ENCODE measurements at places on chromosomes 5 and 9.

DNA sequence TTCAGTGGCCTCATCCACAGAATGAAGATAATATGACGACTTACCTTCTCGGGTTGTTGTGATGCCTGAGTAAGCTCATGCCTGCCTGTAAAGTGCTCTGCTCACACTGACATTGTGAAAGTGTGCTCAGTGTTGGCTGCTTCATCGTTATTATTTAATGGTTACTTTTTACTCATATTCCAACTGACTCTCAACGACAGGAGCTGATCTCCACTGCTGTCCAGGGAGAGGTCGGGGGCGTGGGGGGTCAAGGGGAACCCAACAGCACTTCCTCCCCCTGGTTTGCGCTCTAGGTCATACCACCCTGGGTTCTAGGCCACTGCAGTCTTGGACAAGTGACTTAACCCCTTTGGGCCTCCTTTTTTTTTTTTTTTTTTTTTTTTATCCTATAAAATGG, 52.9 kb upstream of the ANGPTL2 start:
- DNase-seq: no peak

- DNase-seq: no peak
Observed at GRCh38 chr5:175920231-175920811, 47.8 kb downstream of the THOC3 start.

- DNase-seq: no peak
Observed at GRCh38 chr9:123348317-123348992, 7.5 kb upstream of the CRB2 start.

- DNase-seq: no peak
Observed at GRCh38 chr5:115325296-115325959, 29.0 kb upstream of the CCDC112 start.

DNA sequence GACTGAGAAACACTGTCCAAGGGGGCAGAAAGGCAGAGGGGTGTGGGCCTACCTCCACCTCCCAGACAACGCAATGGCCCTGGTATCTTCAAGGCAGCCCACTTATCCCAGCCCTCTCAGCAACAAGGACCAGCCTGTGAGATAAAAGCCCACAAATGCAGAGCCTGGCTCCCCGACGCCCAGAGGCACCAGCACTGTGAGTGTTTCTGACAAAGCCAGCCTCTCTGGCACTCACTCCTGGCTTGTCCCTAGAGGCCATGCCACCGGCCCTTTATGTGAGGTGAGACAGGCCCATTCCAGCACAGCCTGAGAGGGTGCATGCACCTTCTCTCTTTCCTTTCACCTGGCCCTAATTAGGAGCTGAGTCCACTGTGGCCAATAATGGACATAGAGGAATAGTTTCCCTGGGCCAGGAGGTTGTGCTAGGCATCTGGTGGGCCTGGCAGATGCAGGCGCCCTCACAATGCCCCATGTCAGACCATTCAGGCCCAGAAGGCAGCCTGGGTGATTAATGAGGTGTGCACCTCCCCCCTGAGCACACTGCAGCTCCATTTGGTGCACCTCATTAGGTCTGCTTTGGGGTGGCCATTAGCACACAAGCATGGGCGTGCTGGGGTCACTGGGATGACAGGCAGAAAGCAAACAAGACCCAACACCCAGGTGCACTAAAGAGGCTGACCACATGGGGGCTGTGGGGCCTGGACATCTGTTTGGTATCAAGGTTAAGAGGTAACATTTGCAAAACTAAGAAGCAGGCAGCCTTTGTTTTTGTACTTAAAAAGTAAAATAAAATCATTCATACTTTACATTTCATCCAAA, 176.0 kb downstream of the MED10 start:
- peak; percentile 10 for DNase-seq

- no peak for DNase-seq
Observed at GRCh38 chr5:125404056-125404455, 657.6 kb upstream of the ZNF608 start.

- no peak for DNase-seq
Observed at GRCh38 chr9:77588271-77588937, 59.7 kb downstream of the GNA14 start.

- DNase-seq: no peak
Observed at GRCh38 chr5:133884569-133885311, 83.7 kb downstream of the C5orf15 start.

DNA sequence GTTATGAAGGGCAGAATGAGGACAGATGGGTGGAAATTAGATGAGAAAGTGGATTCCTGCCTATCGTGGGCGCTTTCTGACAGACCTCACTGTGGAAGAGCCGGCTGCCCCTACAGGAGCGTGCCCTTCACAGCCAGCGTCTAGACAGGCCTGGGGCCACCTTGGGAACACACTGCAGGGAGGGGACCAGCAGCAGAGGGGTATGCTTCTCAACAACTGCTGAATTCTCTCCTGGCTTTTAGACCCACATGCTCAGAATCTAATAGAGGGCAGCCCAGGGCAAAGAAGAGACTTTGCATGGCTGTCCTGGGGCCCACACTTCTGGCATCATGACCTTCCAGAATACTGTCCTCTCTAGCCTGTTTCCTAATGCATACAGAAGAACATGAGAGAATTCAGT, 2.1 kb upstream of the SEMA4D start:
- no peak for DNase-seq

DNA sequence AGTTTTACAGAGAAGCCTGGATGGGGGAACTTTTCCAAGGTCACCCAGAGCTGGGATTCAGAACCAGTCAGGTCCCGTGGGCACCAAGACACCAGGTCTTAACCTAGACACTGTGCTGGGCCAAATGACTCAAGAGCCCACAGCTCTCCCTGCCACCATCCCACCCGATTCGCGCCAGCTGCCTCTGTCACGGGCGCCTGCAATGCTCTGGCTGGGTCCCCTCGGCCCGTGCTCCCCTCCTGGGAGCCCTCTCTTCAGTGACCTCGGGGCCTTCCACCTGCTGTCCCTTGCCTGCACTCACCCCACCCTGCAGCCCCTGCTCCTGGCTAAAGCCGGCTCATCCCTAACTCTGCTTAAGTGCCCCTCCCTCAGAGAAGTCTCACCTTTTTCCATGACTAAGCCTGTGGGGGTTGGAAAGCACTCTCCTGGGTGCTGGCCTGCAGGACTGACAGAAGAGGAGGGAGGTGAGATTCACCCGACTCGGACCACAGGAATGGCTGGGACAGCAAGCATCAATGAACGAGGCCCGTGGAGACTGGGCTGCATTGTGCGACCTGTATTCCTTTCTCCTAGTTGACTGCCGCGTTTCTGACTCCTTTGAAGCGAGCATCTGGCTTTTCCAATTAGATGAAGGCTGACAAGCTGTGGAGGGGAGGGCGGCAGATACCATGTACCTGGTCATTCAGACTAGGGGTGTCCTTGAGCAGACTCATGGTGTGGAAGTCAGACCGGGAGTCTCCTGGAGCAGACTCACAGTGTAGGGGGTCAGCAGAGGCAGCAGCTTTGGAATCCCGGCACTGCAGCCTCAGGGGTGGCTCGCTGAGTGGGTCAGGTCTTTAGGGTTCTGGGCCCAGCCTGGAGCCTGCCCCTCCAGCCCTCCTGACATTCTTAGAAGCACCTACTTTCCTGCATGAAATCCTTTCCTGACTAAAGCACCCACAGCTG, 5.8 kb upstream of the IL4 start:
- no peak for DNase-seq

DNA sequence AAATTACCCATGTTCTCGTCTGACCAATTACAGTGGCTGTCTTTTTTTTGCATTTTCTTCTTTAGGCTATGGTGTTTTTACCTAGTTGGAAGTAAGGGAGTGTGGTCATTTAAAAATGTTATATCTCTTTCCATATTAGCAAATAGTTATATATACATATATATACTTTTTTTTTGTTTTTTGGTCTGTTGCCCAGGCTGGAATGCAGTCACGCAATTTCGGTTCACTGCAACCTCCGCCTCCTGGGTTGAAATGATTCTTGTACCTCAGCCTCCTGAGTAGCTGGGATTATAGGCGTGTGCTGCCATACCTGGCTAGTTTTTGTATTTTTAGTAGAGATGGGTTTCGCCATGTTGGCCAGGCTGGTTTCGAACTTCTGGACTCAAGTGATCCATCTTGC, 12.3 kb downstream of the MARCHF6 start:
- DNase-seq: no peak

DNA sequence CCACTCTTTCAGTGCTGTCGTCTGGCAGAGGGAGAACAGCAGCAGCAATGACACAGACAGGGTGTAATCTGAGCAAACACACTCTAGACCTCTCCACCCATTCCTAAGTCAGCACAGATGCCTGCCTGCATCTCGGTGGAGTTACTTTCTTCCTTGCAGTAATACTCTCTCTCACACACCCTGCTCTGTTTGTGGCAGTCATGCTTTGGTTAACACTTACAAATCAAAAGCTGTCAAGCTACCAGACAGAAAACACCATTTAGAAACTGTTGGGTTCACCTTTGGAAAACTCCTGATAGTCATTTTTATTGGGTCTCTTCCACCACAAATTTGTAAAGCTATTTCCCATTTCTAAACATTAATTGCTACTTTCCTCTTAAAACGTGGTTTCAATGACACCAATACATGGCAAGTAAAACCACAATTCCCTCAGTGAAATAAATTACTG, 27.3 kb downstream of the LHFPL2 start:
- DNase-seq: peak; percentile 51

GRCh38 chr5:368183-369084, 46.9 kb downstream of the AHRR start:
- no peak for DNase-seq

GRCh38 chr5:160081495-160081894, 37.8 kb downstream of the PWWP2A start:
- no peak for DNase-seq

DNA sequence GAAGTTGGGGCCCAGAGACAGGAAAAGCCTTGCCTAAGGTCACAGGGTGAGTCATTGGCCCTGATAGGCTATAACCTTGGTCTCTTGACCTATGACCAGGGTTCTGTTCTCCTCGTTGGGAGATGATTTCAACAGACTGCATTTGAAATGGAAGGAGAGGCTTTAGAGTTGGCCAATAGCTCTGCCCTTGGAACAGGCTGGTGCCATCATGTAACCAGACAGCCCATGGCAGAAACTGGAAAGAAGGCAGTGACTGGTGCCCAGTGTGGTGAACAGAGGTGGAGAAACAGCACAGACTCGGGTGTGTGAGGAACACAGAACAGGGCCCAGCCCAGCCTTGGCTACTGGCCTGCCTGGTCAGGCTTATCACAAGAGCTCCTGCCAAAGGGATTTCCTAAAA, 109.8 kb upstream of the SLC25A48 start:
- DNase-seq: no peak

GRCh38 chr5:43078956-43079355, 38.8 kb upstream of the ANXA2R start:
- no peak for DNase-seq

DNA sequence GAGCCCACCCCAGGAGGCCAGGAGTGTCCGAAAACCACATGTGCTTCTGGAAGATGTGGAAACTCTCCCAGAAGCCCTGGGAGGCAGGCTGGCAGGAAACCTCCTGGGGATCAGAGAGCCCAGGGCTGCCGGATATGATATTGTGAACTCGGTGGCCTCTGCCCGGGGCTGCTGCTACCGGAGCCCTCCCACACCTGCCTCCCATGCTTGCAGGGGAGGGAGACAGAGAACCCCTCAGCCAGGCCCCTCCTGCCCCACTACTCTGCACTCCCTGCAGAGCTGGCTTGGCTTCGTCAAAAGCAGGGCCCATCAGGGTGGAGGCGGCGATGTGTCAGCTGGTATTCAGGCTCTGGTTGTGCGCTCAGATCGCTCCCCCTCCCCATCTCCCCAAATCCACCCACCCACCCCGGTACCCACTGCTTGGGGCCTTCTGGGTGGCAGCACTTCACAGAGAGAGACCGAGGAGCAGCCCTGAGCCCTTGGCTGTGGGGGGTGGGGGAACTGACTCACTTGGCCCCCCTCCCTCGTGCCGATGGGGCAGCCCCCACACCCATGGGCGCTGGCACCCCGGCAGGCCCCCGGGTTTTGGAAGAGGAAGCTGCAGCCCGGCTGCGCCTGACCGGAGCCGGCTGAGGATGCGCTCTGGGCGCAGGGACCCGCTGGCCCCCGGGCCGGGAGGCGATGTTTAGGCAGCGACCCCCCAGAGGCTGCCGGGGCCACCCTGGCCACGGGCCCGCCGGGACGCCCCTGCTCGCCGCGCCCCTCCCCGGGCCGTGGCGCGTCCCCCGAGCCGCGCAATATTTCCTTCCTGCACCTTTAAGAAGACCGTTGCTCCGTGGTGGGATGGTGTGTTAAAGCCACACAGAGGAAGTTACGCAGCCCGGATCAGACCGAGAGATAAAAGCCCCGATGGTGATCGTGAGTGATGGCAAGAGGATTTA, 786 bp upstream of the NTNG2 start:
- DNase-seq: no peak

GRCh38 chr9:136625101-136626065, 37.3 kb upstream of the EGFL7 start:
- no peak for DNase-seq

- DNase-seq: no peak
Observed at GRCh38 chr5:132176521-132176945, 51.1 kb downstream of the P4HA2 start.

DNA sequence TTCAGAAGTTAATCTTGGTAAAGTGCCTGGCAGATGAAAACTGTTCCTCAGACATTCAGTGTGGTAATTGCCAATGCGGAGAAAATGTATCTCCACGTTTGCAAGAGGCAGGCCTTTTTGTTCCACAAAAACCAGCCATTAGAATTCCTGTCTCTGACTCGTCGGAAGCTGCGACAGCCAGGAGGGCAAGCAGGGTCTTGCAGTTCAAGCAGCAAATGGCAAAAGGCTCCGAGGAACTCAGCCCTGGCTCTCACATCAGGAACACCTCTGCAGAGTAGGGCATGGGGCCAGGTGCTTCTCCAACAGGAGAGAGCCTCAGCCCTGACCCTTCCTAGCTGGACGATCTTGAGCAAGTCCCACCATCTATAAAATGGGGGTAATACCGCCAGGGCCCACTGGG, 69.0 kb upstream of the CPLX2 start:
- no peak for DNase-seq

DNA sequence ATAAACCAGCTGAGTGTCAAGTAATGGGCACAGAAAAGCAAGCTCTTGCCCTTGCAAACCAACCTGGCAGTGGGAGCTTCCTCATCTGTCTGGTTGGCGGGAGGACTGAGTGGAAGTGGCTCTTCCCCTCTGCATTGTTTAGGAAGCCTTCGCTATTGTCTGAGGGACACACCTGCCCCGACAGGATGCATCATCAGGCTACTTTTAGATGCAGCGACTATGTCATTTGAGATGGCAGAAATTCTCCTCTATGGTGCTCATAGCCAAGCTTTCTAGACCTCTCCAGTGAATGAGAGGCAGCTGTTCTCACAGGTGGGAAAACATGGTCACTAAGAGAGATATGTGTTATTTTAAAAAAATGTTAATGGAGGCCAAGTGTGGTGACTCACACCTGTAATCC, 104.0 kb downstream of the DOCK8 start:
- peak; percentile 58 for DNase-seq

- DNase-seq: no peak
Observed at GRCh38 chr9:96022445-96023051, 147.1 kb downstream of the ERCC6L2 start.

- DNase-seq: no peak
Observed at GRCh38 chr9:30172206-30172605, 2212.2 kb upstream of the ACO1 start.

DNA sequence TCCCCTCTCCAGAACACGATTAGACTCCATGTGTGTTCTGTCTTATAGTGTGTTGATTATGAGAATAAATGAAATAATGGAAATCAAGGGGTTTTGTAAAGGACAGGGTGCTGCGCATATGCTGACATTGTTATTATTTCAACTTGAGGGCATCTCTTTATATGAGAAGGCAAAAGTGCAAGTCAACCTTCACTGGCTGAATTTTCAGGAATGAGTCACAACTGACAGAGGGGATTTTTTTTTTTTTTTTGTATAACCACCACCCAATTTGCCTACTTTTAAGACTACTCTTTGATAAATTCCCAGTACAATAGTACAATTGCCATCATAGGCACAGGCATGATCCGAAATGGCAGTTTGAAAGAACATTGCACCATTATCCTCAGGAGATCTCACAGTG, 419.2 kb upstream of the NMUR2 start:
- DNase-seq: no peak

All from SHP77 (cell line).